ENCODE measurements at places on chromosomes 16 and 17. TPM values are rescaled to one million over a fixed set of nuclear protein-coding genes. Genes with fewer than 3 reads are reported as not detected.

OSBPL7 gene
- total RNA-seq = 5.9 TPM

ACSM2A gene
- not detected for total RNA-seq

CCDC78 gene
- total RNA-seq = 1.4 TPM

FBXW10 gene
- total RNA-seq = 0.31 TPM

RASD1 gene
- total RNA-seq = 14.5 TPM

DPEP1 gene
- 0.21 TPM for total RNA-seq

IRX5 gene
- total RNA-seq = 1.8 TPM

CRAMP1 gene
- 10.8 TPM for total RNA-seq

WIPF2 gene
- 6.9 TPM for total RNA-seq

CBX2 gene
- 7.0 TPM for total RNA-seq

CACNG5 gene
- not detected for total RNA-seq

METTL9 gene
- 164 TPM for total RNA-seq

METTL23 gene
- 21.3 TPM for total RNA-seq

CES1 gene
- 0.72 TPM for total RNA-seq

CACNB1 gene
- 147 TPM for total RNA-seq

TMEM11 gene
- 20.9 TPM for total RNA-seq

HBA1 gene
- total RNA-seq = 357 TPM

PRAC1 gene
- not detected for total RNA-seq

PPP1R1B gene
- total RNA-seq = 7.1 TPM

TLE7 gene
- not detected for total RNA-seq

SLC12A3 gene
- total RNA-seq = not detected

TEX19 gene
- total RNA-seq = not detected

CRISPLD2 gene
- total RNA-seq = 40.8 TPM

VMO1 gene
- total RNA-seq = 13.1 TPM

LITAFD gene
- total RNA-seq = not detected

OVCA2 gene
- 25.6 TPM for total RNA-seq

ABCA10 gene
- total RNA-seq = 33.5 TPM

ERI2 gene
- 25.7 TPM for total RNA-seq

XPO6 gene
- total RNA-seq = 62.5 TPM

C17orf100 gene
- total RNA-seq = 0.72 TPM

TK1 gene
- total RNA-seq = 19.5 TPM

CCL7 gene
- not detected for total RNA-seq

P2RX5 gene
- total RNA-seq = 13.5 TPM

MYCBPAP gene
- 0.21 TPM for total RNA-seq

SMYD4 gene
- total RNA-seq = 16.1 TPM

PGP gene
- total RNA-seq = 18.2 TPM

KRTAP9-4 gene
- total RNA-seq = not detected

TP53 gene
- 23.6 TPM for total RNA-seq

MYO15B gene
- total RNA-seq = 63.4 TPM

DNAAF1 gene
- 0.10 TPM for total RNA-seq

CCL1 gene
- total RNA-seq = not detected

ZNF750 gene
- 7.6 TPM for total RNA-seq

SPG7 gene
- 123 TPM for total RNA-seq

NAE1 gene
- 51.1 TPM for total RNA-seq

KRTAP1-1 gene
- total RNA-seq = not detected

ZNRF1 gene
- 31.3 TPM for total RNA-seq

WFIKKN2 gene
- total RNA-seq = 4.0 TPM

PITPNC1 gene
- total RNA-seq = 20.8 TPM

SLC7A6 gene
- total RNA-seq = 10.8 TPM

KIF2B gene
- not detected for total RNA-seq

TBC1D3D gene
- 2.1 TPM for total RNA-seq
